ENCODE measurements at places on chromosomes 2 and 18.

GRCh38 chr2:142786918-142787702 lies 90.4 kb upstream of the KYNU start:
- no peak for DNase-seq

DNA sequence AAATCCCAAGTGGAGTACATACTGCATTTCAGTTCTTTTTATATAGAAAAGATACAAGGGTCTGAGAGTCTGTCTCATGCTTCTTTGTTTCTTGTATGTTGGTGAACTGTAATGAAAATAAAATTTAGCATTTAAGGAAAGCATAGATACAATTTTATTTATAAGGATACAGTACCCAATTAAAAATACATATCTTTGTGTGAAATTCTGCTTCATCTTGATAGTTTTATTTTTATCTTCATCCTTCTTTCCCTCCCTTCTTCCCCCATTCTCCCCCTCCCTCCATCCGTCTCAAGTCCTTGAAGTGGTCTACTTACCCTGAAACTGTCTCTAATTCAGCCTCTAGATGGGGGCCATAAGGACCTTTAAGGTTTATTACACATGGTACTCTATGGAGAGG lies 359.8 kb downstream of the CDH7 start:
- DNase-seq = no peak

DNA sequence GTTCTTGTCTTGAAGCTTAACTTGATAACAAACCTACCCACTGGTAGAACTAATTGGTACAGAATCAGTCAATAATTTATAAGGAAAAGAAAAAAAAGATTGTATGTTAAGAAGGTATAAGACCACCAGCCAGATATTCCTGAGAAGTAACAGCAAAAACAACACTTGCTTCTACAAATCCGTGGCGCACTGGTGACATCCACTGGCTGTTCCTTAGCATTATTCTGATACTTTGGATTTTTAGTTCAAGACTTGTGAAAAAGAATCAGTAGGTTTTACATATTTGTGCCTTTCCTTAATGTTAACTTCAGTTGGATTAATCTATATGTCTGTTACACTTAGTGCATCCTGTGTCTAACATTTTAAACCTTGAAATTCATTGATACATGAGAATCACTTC lies 141.8 kb downstream of the GRB14 start:
- no peak for DNase-seq

DNA sequence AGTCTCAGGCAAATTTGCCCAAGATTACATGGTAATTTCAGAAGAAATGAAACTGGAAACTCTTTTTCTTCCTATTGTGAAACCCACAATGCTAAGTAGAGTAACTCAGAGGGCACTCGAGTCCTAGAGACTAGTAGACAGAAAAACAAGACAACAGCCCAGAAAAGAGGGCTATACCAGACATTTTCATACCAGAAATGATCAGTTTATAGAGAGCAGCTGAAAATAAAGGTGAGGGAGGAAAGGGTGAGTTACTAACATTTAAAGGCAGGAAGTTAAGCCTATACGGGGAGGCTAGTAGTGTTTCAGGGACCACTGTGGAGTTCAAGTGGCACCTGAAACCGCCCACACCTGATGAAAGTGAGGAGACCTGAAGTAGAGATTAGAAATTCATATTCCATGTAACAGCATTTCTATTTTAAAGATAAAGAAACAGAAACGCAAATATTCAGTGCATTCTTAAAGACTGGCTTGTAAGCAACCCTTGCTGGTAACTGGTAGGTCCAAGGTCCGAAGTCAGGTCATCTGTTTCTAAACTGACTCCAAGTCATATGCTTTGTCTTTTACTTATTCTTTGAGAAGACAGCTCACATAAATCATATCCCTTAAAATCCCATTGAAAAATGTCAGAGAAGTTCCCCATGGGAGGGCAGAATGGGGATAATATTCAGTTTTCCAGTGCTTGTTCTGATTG lies 145.1 kb upstream of the ITGB6 start:
- DNase-seq = no peak

- DNase-seq = no peak
These were observed 69.3 kb downstream of the NOL10 start for GRCh38 chr2:10620481-10620880.

DNA sequence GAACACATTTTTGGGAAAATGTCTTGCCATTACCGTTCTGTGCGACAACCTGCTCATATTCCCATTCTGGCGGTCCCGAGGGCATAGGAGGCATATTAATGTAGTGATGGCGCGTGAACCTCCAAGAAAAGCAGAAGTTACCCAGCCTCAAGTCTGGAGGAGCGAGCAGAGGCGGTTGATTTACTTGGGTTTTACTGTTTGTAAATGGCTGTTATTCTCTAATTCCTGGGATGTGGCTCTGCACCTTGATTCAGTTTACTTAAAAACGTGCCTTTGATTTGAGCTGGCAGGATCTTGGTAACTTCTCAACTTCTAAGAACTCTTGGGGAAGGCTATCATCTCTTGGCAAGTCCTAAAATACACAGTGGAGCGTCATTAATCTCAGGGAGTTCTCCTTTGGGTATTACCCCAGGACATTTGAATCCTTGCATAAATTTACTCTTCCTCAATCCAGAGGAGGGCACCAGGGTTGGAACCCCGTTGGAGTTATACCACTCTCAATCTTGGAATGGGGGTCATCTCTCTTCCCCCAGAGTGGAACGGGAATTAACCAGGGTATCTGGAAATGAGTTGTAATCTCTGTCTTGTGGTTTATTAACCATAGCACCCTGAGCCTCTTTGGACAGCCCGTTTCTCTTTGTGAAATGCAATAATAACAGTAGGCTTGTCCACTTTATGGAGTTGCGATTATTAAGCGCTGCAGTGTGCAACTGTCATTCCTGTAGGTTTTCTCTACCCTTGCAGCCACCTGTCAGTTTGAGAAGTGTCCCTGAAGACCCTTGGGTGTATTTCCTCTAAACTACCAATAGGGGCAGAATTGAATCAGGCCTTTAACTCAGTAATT lies 2.1 kb downstream of the HK2 start:
- DNase-seq = no peak

DNA sequence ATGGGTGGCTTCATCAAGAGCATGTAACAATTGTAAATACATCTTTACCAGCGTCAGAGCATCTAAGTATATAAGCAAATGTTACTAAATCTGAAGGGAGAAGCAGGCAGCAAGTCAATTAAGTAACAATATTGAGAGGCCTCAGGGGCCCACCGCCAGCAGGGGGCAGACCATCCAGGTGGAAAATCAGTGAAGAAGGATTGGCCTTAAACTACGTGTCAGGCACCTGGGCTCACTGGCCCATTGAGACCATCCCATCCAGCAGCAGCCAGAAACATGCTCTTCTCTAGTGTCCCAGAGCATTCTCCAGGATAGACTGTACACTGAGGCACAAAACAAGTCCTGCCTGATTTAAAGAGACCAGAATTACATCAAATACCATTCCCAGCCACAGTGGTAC lies 96.2 kb upstream of the SNTG2 start:
- peak; percentile 60 for DNase-seq

DNA sequence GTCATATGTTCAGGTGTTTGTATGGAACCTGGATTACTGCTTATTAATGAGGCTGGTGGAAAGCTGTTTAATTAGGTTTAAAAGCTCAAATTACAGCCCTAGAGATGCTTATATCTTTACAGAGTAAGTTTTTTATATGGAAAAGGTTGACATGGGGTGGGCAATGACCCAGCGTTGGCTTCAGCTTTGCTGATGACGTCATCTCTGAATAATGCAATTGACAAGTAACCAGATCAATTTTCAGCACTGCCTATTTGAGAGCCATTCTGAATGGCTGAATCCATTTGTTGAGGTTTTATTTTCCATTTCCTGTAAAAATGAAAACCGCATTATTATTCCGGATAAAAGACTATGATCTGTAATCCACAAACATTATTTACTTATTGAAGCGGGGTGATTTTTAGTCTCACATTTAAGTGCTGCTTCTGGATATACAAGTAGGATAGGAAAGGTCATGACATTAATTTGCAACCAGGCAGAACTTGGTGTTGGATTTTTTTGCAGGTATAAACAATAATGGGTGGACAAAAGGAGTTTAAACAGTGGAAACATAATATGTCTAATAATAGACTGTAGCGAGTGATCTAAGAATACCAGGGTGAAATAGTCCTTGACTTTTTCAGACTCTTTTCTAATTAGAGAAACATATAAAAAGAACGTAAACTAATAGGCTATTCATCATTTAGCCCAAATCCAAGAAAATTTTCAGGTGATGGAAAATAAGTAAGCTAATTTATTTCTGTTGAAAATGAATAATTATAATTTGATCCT lies 2.7 kb downstream of the PPP1R1C start:
- no peak for DNase-seq

GRCh38 chr18:78582898-78583738 lies 396.5 kb upstream of the SALL3 start:
- DNase-seq = no peak

DNA sequence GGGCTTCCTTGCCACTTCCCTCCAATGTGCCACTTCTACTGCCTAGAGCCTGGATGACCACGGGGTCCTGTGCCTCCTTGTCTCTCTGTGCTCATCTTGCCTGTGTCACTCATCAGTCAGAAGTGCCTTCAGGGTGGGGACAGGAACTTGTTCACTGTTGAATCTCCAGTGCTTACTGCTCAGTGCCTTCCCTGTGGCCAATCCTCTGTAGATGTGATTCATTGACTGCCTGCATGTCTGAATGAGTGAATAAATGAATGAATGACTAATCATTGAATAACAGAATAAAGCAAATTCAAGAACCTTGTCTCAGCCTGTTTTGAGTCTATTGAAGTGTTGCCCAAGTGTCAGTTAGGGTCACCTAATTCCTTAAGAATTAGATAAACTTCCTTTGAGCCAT lies 42.3 kb upstream of the FAM136A start:
- no peak for DNase-seq

GRCh38 chr2:78431241-78431640 lies 594.3 kb upstream of the REG3G start:
- DNase-seq = no peak

DNA sequence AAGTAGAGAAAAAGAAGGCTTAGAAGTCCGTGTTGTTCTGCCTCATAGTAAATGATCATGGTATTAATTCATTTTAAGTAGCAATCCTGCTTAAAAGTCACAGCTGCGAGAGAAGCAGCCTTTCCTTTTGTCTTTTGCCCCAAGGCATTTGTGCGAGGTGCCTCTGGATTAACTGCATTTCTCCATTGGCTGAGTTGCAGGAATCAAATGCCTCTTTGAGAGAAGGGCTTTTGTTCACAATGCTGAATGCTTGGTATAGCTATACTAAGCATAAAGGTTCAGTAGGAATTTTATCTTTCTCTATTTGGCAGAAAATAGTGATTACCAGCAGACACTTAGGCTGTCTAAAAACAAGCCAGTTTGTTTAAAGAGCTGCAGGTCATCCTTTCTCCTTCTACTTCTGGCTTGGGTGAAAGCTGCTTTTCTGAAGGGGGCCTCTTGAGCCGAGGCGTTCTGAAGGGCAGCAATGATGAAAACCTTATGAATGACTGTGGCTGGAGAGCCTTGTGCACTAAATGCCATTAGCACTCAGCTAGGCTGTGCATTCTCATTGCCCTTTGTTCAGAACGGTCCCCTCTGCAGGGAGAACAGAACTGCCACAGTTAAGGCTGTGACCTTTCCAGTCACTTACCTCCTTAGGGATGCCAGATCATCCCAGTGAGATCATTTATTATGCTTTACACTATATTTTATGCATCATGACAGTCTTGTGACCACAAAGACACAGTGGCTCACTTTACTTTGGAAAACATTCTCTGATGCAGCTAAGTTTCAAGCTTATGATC lies 68.8 kb upstream of the TMEM87B start:
- no peak for DNase-seq

All from stimulated activated CD4-positive, alpha-beta T cell treated with anti-CD3 and anti-CD28 coated beads, Interleukin-2, amount 100 ng/mL, for 24 hours (primary cell).